ENCODE measurements at places on chromosomes 3 and 15.

- no peak for DNase-seq
Measured at GRCh38 chr3:174110761-174111160, 713.2 kb downstream of the NLGN1 start.

DNA sequence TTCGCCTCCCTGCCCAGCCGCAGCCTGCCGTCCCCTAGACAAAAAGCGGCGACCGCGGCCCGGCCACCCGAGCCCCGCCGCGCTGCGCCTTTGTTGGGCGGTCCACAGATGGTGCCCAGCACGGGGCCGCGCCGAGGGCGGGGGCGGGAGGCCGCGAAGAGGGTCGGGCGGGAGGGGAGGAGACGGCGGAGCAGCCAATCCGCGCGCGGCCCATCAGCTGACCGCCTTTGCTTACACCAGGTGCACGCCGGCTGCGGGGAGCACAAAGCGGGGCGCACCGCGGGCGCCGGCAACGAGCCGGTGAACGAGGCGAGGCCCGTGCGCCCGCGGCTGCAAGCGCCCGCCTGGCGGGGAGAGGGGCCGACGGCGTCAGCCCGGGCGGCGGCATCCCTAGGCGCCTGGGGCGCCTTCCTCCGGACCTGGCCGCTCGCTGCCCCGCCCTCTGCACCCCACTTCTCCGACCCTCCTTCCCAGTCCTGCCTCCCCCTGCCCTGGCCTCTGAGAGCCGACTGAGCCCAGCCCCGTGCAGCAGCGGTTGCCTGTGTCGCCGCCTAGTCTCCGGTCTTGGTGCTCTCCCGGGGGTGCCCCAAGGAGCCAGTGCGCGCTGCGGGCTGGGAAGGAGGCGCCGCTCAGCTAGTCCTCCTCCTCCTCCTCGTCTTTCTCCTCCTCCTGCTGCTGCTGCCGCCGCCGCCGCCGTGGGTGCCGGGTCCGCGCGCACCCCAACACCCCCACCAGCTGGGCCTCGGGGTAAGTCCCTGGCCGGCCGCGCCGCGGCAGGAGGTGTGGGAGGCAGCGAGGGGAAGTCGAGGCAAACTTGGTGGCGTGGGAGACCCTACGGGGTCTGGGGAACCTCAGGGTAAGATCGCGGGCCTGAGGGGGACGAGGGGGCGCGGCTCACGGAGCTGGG is at the start of gene LRRN1:
Gene LRRN1 (plus strand): TSS at position 259 of the 907 bp plus-strand sequence. CDS start 45,211 bp downstream, outside the sequence.
- no peak for DNase-seq

DNA sequence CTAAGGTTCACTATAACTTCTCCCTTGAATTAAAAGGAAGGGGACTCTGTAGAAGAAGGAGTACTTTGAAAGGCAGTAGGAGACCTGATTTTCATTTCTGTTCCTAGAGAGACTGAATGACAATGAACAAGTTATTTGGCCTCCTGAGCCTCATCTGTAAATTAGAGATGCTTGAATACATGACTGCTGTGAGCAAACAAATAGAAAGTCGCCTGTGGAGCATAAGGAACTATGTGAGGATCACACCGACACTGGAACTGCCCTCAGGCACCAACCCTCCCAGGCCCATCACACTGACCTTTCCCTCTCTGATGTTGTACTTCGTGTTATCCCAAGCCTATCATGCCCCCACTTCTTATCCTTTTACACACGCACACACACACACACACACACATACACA is 48.6 kb downstream of the IMPG2 start:
- no peak for DNase-seq

DNA sequence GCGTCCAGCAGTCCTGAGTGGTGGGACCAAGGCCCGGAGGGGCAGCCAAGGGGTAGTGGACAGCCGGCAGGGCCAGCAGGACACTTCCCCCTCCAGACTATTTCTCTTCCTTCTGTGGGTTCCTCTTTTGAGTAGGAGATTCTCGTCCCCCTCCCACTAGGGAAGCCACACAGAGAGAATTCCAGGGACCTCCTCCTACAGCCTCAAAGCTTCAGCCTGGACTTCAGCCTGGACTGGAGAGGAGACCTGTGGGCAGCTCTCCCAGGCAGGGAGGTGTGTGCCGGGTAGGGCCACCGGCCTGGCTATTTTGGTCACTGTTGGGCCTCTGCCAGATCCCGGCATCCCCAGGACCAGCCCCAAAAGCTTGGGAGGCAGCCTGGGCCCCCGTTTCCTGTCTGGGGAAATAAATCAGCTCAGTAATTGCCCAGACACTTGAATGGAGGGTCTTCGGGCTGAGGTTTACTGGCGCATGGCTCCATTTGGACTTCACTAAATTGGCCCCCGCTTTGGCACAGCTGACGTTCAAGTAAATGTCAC is 1.3 kb downstream of the SLC6A6 start:
- DNase-seq: peak; percentile 12

- DNase-seq: no peak
Measured at GRCh38 chr15:60548101-60548500, 69.2 kb upstream of the ICE2 start.

DNA sequence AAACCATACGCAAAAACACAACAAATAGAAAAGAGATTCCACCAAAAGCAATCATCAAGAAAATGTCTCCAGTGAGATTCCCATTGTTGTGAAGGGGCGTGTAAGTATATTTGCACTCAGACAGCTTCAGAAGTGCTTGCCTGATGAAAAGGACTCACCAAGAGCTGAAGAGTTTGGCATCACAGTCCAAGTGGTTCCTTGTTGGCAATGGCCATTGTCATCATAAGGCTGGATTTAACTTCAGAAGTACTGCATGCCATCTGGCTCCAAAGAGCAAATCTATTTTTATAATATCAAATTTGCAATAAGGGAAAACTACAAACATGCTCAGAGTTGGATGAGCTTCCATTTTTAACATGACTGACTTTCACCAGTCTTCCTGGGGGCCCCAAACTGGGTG is 505.3 kb upstream of the NR2F2 start:
- no peak for DNase-seq

DNA sequence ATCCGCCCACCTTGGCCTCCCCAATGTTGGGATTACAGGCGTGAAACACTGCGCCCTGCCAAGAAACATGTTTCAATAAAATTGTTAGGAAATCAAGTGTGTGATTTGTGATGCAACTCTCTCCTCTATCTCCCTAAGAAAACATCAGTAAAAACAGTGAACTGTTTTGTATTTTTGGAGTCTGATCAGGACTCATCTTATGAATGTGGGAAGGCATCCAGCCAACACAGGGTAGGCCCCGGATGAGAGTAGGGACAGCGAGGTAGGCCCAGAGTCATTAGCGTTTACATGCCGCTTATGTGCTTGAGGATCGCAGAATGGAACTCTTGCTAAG is 884 bp upstream of the GLYCTK start:
- no peak for DNase-seq

GRCh38 chr3:10004506-10004905 is 17.9 kb upstream of the EMC3 start:
- no peak for DNase-seq

GRCh38 chr3:64870876-64871646 is 183.3 kb upstream of the ADAMTS9 start:
- DNase-seq: no peak

GRCh38 chr15:89496155-89497098 is at the start of gene RHCG:
RHCG (minus strand) TSS chr15:89496583; CDS start chr15:89496544, 39 bp downstream.
- no peak for DNase-seq

GRCh38 chr15:53129121-53129904 is 339.2 kb upstream of the ONECUT1 start:
- DNase-seq: no peak

GRCh38 chr15:45653702-45654424 is 19.0 kb downstream of the SQOR start:
- DNase-seq: no peak

- DNase-seq: no peak
Measured at GRCh38 chr15:81766829-81767475, 278.9 kb downstream of the MEX3B start.

DNA sequence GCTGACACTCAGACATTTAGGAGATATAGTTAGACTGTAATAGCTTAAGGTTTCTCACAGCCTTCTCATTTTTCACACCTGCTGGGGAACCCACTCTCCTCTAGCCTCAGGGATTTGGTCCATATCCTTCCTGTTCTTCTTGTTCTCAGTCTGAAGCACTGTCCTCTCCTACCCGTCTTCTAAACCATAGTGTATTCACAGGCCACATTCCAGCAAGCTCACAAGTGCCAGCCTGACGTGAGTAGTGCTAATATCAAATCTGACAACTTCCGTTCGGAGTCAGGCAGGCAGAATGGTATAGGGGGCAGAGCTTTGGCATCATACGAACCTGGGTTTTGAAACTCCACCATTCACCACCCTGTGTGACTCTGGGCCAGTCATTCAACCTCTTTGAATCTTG is 6.9 kb upstream of the CA12 start:
- no peak for DNase-seq

DNA sequence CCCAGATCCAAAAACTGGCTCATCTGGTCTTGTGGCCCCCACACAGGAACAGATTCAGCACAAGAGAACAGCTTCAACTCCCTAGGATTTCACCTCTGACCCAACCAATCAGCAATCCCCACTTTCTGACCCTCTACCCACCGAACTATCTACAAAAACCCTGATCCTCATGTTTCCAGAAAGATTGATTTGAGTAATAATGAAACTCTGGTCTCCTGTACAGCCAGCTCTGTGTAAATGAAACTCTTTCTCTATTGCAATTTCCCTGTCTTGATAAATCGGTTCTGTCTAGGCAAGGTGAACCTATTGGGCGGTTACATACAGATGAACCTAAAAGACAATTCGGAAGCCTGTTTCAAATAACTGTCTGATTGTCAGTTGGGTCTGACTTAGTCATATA is 847.6 kb upstream of the ALCAM start:
- no peak for DNase-seq

- no peak for DNase-seq
Measured at GRCh38 chr3:126773167-126773566, 69.1 kb downstream of the CHCHD6 start.

DNA sequence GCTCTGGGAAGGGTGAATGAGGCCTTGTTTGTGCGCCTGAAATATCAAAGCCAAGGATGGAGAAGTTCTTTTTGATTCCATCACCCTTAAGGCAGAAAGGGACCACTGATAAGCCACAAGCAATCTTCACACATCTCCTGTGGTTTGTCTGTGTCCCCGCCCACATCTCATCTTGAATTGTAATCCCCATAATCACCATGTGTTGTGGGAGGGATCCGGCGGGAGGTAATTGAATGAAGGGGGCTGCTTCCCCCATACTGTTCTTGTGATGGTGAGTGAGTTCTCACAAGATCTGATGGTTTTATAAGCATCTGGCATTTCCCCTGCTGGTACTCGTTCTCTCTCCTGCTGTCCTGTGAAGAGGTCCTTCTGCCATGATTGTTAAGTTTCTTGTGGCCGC is 329.6 kb upstream of the RGMA start:
- DNase-seq: no peak

DNA sequence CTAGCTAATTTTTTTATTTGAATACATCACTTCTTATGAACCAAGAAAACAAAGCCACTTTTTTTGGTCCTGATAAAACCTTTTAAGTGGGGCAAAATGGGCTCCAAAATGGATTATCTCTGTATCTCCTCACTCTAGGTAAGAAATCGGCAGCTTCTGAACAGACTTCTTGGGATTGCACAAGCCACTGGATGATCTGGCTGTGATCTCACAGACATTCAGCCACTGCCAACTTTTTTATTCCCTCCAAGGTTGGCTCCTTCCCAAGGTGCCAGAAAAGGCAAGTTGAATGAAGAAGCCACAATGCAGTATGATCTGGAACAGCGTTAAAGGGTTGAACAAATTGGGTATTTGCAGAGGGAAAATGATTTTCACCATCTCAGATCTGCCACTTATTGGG is 73.2 kb downstream of the PRICKLE2 start:
- no peak for DNase-seq

DNA sequence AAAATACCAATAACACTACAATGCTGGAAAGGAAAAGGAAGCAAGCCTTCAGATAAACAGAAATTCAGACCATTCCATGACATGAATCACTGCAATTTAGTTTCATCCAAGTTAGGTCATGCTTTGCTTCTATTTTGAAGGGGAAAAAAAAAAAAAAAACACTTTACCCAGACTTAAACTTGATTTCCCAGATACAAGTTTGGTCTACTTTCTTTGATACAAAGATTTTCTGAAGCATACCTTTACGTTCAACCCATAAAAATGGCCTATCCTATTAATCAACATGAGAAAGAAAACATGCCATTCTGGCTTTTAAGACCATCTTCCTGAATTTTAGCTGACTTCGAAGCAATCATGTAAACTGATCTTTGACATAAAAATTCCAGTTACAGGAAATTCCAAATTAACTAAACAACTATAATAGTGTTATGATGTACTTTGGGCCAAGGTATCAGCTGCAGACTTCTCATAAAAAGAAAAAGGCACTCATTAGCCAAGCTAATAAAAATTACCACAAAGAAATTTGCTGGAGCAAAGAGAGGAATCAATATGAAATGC is 12.6 kb downstream of the OSBPL10 start:
- peak; percentile 27 for DNase-seq

- no peak for DNase-seq
Measured at GRCh38 chr15:63223463-63223862, 34.1 kb downstream of the RAB8B start.

DNA sequence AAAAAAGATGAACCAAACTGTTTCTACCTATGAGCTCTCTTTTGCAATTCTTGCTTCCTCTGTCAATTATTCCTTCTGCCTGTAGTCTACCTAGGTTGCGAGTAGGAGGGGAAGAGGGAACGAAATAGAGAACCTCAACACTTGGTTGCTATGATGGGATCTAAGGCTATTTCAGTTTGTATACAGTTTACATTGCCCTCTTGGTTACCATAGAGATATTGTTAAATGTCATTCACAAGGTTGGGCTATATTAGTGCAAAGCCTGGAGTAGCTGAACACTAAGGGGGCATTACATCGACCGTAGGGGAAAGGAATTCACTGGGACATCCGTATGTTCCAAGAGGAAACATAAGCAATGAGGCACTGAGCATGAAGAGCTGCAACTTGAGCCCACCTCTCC is 276.9 kb downstream of the GBE1 start:
- DNase-seq: no peak

- DNase-seq: no peak
Measured at GRCh38 chr15:82995938-82996337, 9.9 kb downstream of the RAMAC start.

GRCh38 chr3:15635121-15635661 is 33.6 kb downstream of the BTD start:
- DNase-seq: peak; percentile 58

DNA sequence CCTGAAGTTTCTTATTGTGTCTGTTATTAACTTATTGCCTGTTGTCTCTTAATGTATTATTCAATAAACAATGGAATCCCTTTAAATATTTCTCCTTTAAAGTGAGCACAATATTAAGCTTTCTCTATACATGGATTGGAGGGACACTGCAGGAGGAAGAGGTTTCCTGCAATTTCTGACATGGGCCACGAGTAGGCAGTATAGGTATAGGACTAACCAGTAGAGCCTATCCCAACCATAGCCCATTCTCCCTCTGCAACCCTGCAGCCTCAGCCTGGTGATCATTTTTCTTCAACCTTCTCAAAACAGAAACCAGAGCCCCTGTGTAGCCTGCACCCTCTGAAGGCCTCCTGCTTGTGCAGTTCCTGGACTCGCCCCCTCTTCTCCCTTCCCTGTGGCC is 124.8 kb downstream of the NEK10 start:
- DNase-seq: no peak

- DNase-seq: no peak
Measured at GRCh38 chr15:79820820-79821219, 76.0 kb downstream of the MTHFS start.

Measured in RCC 7860 (cell line).